ENCODE measurements at places on chromosomes 2 and 18.
A peak's percentile ranks its signal among the peaks of the same experiment; 100 is the strongest.

DNA sequence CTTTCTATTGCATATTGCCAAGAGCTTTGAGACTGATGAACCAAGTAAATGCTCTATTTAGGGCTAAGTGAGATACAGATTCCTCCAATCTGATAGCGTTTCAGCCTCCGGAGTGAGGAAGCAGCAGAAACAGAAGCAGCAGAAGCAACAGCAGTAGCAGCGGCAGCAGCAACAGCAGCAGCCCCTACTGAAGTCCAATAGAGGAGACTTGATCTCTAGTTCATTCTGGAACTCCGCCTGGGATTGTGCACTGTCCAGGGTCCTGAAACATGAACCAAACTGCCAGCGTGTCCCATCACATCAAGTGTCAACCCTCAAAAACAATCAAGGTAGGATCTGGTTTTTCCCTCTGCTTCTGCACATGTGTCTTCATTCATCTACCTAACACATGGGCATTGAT is at the start of gene DPP10:
DPP10 (plus strand) TSS at position 132 of the 400 bp plus-strand sequence.
- DNase-seq = no peak

DNA sequence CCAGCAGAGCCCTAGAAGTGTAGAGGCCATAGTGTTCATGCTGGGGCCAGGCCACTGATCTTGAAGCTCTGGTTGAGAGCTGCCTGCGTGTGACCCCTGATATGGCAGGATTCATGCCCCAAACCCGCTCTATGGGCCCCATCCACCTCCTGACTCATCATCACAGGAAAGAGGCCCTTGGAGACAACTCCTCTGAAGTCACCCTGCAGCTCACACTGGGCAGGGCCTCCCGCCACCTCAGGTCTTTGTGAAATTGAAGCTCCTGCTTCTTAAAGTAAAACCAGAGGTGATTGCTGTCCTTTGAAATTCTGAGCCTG is 12.0 kb upstream of the TUBB6 start:
- DNase-seq = no peak

GRCh38 chr18:41700416-41700815 is 254.6 kb upstream of the PIK3C3 start:
- no peak for DNase-seq

DNA sequence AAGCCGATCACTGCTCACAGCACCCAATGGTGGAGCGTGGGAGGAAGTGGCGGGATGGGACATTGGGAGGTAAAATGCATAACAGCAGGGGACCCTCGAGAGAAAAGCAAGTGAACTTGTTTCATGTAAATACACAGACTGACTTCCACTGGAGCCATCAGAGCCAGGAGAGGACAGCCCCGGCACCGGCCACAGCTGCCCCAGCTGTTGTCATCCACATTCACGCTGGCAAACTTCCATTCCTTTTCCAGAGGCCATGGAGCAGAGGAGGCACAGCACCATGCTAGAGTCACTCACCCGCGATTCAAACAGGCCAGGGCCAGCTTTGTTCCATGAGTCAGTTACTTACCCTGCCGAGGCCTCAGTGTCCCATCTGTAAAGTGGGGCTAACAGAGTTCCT is 610.9 kb upstream of the SALL3 start:
- no peak for DNase-seq

DNA sequence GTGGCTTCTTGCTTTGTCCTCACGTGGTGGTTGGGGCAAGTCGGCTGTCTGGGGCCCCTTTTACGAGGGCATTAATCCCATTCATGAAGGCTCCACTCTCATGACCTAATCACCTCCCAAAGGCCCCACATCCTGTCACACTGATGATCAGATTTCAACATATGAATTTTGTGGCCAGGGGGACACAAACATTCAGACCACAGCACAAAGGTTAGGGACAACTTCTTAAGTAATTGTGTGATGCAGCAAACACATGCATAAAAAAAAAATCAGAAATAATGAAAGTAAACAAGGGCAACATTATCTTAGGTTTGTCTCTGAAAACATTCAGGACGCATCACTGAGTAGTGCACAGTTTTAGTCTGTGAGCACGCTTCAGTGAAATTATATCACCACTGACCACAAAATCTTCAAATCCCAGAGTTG is 54.2 kb upstream of the FRZB start:
- no peak for DNase-seq

DNA sequence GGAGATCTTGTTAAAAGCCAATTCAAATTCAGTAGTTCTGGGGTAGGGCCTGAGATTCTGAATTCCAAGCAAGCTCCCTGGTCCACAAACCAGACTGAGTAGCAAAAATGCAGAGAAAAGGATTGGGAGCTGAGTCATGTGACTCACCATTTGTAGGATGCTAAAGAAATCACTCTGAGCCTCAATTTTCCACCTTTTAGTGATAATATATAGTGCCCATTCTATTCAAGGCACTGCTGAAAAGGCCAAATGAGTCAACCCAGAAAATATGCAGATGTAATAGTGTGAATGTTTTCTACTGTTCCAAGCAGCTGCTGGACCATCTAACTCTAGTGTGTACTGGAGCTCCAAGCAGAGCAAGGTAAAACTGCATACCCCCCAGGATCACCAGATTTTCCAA is 47.2 kb downstream of the SLC14A2 start:
- peak; percentile 77 for DNase-seq

GRCh38 chr2:3193443-3194330 is 183.9 kb downstream of the EIPR1 start:
- no peak for DNase-seq

DNA sequence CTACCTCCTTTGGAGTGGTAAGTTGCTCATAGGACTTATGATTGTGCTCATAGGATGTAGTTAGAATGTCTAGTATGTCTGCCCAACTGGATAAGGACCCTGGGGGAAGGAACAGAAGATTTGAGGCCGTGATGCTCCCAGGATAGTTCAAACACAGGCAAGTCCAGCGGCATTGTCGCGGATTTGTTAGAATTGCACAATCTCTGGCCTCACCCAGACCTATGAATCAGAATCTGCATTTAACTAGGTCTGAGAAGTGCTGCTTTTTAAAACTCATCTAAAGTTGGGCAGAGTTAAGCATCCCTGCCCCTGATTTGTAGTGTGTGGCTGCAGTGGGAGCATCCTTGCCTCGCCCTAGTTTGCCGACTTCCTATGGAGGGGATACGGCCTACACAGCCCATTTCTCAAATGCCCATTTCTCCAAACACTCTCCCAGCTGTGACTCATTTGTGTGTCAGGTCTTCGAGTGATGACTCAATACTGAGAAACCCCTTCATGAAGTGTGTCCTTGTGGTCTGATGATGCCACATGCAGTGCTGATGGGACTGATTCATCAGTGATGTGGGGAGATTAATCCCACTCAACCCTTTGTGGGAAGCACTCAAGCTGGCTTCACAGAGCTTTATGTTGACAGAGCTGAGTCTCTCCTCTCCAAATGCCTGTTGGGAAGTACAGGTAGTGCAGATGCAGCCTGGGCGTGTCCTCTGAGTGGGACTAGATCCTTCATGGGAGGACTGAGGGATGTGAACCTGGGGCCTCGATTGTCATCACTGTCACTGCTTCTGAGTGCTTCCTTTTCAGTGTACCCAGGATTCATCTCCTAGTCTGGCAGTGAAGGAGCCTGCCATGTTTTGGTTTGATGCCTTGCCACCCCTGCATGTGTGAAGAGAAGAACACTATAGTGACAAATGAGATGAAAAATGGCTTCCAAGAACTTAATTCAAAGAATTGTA is 18.7 kb downstream of the SMIM21 start:
- peak; percentile 94 for DNase-seq

All from fibroblast of the aortic adventitia (primary cell).